ENCODE measurements at places on chromosomes 6 and 20.

GRCh38 chr6:149471801-149472200, 13.0 kb downstream of the ZC3H12D start:
- no peak for DNase-seq

- no peak for DNase-seq
Measured at GRCh38 chr6:46013639-46014038, 2.0 kb downstream of the CLIC5 start.

GRCh38 chr6:103799971-103800670, 1059.6 kb downstream of the HACE1 start:
- no peak for DNase-seq

- DNase-seq = no peak
Measured at GRCh38 chr6:16412171-16412570, 173.8 kb downstream of the GMPR start.

- no peak for DNase-seq
Measured at GRCh38 chr6:23175391-23175790, 606.0 kb downstream of the HDGFL1 start.
